ENCODE measurements at places on chromosomes 4 and X. TPM values are rescaled to one million over a fixed set of nuclear protein-coding genes. Genes with fewer than 3 reads are reported as not detected.

HEPH gene
- 2.2 TPM for total RNA-seq

AADAT gene
- total RNA-seq, result 28.4 TPM

RHOXF1 gene
- 0.98 TPM for total RNA-seq

TNIP3 gene
- total RNA-seq, result not detected

GCNA gene
- total RNA-seq, result 2.5 TPM

CXorf49 gene
- not detected for total RNA-seq

DMRTC1 gene
- total RNA-seq, result 1.4 TPM

CFAP99 gene
- not detected for total RNA-seq

PDE5A gene
- total RNA-seq, result 3.2 TPM

BMP2K gene
- total RNA-seq, result 13.6 TPM

GRCh38 chr4:167775375-167775774 lies 317.0 kb upstream of the ANXA10 start:
- DNase-seq, result no peak

- DNase-seq, result no peak
Measured at GRCh38 chrX:130176354-130176776, 4.6 kb downstream of the RAB33A start.

DNA sequence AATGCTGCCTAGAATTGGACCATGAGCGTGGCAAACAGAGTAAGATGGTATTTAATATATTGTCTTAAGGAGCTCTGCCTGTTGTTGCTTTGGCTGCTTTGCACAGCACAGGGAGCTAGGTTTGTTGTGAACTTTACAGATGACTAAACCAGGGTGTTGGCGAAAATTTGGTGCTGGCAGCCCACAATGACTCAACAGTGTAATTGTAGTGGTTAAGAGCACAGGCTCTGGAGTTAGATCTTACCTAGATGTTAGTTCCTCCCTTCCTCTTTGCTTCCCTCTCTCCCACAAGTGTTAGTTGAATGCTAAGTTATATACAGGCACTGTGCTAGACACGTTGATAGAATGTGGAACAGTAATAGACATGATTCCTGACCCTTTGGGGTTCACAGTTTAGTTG lies 128.9 kb upstream of the TRPC5 start:
- no peak for DNase-seq

DNA sequence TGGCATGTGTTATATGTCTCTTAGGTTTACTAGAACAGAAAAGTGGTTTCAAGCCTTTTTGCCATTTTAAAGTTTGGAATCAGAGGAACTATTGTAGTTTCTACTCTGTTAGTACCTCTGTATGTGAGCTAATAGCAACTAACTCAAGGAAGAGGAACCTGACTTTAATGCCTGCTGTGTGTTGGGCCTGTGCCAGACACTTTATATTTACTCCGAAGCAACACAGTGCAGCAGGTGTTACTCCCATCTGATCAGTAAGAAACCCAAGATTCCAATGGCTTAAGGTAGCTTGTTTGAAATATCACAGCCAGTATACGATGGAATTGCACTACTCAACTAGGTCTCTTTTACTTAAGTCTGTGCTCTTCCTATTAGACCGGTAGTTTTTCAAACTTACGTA lies 79.2 kb downstream of the USP9X start:
- DNase-seq, result no peak

DNA sequence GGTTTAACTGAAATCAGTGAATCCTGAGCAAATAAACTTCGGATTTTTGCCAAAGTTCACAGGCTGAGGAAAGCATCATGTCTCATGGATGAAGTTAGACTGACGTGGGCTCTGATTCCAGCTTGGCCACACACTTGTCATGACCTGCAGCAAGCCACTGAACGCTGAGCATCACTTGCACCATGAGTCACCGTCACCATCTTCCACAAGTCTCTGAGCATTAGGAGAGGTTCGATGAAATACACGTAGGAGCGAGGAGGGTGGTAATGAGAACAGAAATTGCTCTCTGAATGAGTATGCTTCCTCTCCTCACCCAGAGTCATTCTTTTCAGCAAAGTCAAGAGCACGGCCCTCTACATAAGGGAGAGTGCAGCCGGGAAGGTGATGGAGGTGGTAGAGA lies 3.8 kb upstream of the TRIML2 start:
- no peak for DNase-seq

DNA sequence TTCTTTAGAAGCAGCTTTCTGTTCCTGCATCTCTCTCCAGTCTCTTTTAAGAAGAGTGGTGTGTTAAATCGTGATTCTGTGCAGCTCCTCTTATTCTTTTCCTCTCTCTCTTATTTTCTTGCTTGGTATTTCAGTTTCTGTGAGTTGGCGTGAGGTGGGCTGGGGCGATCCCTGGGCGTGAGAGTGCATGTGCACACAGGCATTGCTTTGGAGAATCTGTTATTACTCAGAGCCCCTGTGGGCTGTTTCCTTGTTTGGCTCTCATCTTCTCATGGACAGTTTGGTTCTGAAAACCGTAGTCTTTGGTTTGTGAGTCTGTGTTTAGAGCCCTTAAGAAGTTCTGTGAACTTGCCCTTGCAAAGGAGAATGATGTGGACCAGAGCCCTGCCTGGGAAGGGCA lies 97.2 kb upstream of the CLNK start:
- no peak for DNase-seq

GRCh38 chr4:185346975-185347601 lies 48.6 kb downstream of the LRP2BP start:
- DNase-seq, result no peak

DNA sequence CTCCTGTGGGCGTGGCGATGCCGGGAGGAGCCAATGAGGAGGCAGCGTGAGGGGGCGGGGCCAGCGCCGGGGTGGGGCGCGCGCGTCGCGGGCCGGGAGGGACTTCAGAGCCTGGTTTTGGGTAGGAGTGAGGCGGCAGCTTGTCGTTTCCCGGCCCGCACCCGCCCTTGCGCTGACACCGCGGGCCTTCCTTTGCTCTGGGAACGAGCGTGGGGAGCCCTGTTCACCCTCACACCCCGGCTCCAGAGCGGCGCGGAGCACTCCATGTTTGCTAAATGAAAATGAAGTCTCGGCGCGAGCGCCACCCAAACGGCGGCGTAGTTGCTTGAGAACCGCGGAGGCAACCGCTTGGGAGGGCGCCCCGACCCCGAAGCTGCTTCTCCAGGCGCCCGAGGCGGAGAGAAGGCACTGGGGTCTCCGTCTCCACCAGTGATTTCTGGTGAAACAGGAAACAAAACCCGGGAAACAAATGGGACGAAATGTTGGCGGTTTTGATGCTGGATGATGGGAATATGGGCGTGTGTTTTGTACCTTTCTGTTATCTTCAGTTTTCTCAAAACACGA lies 497 bp upstream of the GRPEL1 start:
- DNase-seq, result peak; percentile 100

DNA sequence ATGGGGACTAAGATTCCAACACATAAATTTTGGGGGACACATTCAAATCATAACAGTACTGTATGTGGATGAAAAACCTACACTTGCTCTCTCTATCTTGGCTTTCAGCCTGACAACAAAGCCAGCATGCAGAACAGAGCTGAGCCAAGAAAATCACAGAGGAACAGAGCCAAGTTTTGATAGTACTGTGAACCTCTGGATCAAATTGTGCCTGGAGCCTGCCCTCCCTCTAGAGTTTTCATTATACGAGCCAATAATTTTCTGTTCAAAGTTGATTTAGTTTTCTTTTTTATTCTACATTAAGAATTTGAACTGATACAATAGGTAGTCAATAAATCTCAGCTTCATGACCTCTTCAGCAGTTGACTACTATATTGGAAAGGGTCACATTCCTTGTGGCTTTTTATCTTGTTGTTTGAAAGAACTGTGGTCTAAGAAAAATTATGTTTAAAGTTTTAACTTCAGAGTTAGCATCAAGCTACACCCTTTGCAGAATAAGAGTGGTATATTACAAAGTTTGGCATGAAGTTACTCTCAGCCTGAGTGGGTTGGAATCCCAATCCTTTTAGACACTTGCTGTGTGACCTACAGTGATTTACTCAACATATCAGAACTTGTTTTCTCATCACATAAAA lies 31.1 kb downstream of the GRID2 start:
- DNase-seq, result no peak

- DNase-seq, result no peak
Measured at GRCh38 chr4:104507112-104507511, 12.4 kb upstream of the CXXC4 start.

DNA sequence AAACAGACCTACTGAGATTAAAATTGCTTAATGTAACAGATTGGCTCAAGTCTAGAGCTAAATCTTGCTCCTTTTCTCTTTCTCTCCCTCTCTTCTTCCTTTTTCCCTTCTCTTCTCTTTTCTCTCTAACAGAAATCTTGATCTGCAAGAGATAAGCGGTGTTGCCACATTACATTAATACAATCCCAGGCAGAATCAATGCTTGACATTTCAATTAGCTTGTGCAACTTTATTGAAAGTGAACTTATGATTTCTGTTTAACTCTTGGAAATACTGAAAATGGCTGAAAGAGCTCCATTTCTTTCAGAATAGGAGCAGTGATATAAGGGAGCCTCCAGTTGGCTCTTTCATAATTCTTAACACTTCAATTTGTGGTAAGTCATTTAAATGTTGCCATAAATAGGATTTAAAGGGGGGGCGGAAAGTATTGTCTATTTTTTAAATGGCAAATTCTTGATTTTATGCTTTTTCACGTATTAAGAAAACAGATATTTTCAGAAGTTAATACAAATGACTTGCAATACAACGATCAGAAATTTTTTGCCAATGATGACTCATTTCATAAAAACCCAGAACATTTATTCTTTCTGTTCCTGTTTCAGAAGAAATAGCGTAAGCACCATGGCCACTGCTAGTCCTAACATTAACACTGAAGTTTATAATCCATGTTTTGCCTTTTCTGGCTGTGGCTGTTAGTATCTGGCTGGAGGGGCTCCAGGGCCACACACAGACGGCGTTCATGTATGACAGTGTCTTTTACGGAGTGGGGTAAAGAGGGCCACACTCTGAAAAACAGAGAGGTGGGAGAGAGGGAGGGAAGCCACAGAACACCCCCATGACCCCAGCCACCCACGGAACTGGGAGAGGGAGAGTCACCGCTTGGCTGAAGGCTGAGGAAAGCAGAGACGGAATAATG lies 115.7 kb upstream of the FAT1 start:
- no peak for DNase-seq

DNA sequence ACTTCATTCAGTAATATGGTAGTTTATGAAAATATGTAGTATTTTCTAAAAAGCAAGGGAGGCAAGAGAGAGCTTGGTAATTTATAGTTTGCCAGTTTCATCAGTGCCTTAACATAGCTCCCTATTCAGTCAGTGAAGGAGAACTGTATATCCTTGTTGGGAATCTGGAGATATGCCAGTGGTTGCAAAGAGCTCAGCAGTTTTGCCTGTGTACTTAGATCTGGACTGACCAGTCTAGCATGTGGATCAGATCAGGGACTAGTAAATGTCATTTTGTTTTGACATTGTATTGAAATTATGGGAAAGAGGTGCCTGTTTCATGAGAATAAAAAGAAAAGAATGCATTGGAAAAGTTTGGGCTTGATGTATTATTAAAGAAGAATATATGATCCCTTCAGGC lies 88.6 kb downstream of the ZIC3 start:
- DNase-seq, result no peak

GRCh38 chr4:2363056-2363721 lies 55.3 kb downstream of the ZFYVE28 start:
- DNase-seq, result no peak

DNA sequence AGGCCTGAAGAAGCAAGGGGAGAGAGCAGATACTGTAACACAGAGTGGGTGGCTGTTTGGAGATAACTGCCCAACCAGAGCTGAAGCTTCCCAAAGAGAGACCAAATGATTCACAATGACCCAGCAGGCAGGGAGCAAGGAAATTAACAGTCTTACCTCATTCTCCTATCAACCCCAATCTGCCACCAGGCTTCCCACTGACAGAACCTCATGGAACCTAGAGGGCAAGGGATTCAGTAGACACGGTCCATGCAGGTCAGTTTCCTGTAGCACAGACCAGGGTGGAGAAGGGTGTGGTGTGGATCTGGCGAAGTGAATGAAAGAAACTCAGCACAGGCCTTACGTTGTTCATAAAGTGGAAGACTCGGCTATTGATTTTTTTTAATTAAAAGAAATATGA lies 60.7 kb upstream of the ALB start:
- DNase-seq, result no peak

- DNase-seq, result no peak
Measured at GRCh38 chr4:97317201-97317600, 826.1 kb downstream of the STPG2 start.

GRCh38 chr4:101953949-101954348 lies 163.4 kb downstream of the BANK1 start:
- no peak for DNase-seq

Data from glutamatergic neuron (in vitro differentiated cells).